HFF-Myc (cell line): ENCODE measurements at places on chromosomes 3 and 15.

GRCh38 chr15:85772668-85773067 is 22.1 kb downstream of the KLHL25 start:
- no peak for DNase-seq

DNA sequence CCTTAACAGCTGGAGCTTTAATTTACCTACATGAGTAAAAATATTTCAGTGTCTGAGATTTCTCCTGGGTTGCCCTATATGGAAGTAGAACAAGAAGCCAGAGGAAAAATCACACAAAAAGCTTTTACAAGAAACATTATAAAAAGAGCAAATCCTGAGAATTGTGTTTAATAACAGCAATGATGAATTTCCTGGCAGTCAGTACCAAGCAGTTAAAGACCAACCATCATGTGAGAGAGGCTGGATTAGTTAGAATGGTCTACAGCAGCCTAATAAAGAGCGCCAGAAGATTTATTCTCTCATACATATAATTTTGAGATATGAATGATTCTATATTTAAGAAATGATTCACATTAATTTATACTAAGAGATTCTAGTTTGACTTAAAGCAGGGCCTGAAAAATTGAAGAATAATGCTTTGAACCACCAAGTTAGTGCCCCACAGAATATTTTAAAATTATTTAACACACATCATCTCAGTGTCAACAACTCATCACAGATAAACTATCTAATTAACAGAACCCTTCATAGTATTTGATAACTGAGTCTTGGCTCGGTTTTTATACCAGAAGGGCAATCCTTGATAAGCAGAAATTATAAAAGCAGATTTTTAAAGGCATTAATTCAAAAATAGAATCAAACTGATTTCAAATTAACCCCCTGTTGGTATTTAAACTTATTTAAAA is 59.9 kb upstream of the DPH6 start:
- DNase-seq: no peak

DNA sequence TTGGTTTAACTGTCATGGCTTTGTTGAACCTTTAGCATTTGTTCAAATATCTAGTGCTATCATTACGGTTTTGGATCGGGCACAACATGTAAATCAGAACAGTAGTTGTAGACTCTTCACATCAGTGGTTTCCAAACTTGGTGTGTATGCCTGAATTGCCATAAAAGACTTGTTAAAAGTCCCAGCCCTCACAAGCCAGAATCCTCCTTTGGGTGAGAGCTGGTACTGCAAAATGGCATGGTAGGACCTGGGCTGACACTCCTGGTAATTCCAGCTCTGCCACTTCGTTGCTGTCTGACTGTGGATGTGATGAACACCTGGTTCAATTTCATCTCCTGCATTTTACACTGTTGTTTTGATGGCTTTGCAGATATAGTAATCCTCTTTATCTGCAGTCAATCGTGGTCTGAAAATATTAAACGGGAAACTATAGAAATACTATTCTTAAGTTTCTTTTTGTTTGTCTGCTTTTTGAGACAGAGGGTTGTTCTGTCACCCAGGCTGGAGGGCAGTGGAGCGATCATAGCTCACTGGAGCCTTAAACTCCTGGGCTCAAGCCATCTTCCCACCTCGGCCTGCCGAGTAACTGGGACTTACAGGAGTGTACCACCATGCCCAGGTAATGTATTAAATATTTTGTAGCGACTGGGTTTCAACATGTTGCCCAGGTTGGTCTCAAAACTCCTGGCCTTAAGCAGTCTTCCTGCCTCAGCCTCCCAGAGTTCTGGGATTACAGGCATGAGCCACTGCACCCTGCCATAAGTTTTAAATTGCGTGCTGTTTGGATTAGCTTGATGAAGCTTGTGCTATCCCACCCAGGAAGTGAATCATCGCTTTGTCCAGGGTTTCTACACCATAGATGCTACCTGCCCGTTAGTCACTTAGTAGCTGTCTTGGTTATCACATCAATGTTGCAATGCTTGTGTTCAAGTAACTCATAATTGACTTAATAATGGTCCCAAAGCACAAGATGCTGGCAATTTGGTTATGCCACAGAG is 61.6 kb downstream of the RAB7A start:
- no peak for DNase-seq

- no peak for DNase-seq
These were observed 209.2 kb upstream of the NR2F2 start for GRCh38 chr15:96121086-96121920.

GRCh38 chr3:115415246-115415996 is 207.9 kb upstream of the GAP43 start:
- DNase-seq: no peak

DNA sequence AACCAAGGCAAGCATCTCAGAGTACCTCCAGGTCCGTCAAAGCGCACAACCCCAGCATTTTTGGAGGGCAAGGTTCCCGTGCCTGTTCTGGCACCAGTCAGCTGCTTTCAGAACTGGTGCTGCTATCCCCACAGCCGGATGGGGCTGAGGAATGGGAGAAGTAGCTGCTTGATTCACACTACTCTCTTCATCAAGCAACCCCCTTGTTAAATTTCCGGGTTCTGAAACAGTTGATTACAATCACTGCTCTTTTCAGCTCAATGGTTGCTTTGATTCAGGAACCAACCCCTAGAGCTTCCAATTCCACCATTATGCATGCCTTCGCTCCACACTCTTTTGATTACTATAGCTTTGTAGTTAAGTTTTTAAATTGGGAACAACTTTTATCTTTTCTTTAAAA is 12.3 kb upstream of the UBA7 start:
- no peak for DNase-seq

DNA sequence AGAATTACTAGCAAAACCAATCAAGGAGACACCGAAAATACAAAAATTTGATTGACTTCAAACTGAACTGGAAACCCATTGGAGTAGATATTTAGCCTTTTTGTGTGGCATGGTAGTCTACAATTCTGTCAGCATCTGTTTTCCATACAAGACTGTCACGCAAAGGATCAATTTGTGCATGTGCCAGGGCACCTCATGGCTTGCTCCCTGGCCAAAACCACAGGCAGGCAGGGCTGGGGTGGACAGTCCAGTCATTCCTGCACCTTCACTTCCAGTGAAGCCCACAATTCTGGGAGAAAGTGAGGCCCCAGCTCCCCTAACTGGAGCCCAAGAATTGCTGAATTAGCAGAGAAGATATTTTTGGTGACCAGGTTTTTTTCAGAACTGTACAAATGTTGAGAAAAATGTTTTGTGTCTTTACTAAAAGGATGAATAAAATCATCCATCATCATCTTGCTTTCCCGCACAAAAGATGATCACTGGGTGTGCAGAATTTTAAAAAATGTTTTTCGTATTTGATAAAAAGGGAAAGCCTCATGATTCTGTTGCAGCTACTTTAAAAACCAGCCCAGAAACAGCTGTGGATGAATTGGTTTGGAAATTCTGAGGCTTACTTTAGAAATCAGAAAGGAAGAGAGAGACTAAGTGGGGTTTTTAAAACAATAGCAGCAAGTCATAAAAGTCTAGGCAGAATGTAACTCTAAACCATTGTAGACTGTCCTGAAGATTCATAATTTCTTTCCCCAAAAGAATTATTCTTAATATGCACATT is 86.4 kb downstream of the PCCB start:
- DNase-seq: peak; percentile 38

- DNase-seq: no peak
These were observed 7.6 kb downstream of the OR5K4 start for GRCh38 chr3:98361289-98361688.

- no peak for DNase-seq
These were observed 470.5 kb downstream of the EPHA3 start for GRCh38 chr3:89577637-89578530.

DNA sequence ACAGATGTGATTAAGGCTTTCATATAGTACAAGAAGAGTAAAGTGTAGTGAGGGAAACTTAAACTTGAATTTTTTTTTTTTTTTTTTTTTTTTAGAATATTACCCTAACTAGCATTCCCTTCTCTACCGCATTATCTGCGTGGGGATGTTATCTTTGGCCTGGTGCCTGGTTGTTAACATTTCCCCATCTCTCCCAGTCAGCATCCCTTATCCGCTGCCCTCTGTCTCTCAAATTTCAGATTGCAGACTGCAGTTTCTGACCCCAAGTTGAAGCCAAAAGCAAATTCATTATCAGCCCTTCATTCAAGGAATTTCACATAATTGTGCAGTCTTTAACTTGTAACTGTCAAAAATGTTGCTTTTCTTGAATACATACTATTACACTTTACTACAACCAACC is 353.0 kb downstream of the PLOD2 start:
- DNase-seq: no peak

- no peak for DNase-seq
These were observed 112.3 kb upstream of the KLF13 start for GRCh38 chr15:31214158-31214863.

GRCh38 chr3:16670191-16670590 is 65.0 kb upstream of the DAZL start:
- DNase-seq: no peak
